ENCODE measurements at places on chromosomes 2 and 18. TPM values are rescaled to one million over a fixed set of nuclear protein-coding genes. Genes with fewer than 3 reads are reported as not detected.

DNA sequence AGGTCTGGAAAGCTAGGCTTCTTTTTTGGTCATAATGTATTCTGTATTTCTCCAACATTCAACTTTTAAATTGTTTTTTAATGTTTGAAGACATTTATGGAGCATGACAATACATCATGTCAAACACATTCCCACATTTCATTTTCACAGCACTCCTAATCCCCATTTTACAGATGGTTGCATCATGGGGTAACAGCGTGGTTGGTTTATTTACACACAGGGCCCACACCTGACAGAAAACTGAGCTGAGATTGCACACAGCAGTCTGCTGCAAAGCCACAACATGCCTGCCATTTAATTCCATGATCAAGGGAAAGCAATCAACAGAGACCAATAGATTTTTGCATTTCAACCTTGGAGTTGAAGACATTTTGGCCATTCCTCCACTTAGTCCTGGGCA, 335.7 kb upstream of the MGAT5 start:
- DNase-seq, result no peak

- DNase-seq, result peak; percentile 90
Observed at GRCh38 chr2:128306081-128306930, 12.4 kb downstream of the HS6ST1 start.

- DNase-seq, result peak; percentile 49
Observed at GRCh38 chr2:41878716-41879234, 169.0 kb upstream of the PKDCC start.

GRCh38 chr2:95526360-95527341, 42.1 kb upstream of the TRIM43B start:
- peak; percentile 86 for DNase-seq

Gene CPO
- 1.6 TPM for total RNA-seq

Gene TCF23
- total RNA-seq, result not detected
